ENCODE measurements at places on chromosomes 6 and 20.

DNA sequence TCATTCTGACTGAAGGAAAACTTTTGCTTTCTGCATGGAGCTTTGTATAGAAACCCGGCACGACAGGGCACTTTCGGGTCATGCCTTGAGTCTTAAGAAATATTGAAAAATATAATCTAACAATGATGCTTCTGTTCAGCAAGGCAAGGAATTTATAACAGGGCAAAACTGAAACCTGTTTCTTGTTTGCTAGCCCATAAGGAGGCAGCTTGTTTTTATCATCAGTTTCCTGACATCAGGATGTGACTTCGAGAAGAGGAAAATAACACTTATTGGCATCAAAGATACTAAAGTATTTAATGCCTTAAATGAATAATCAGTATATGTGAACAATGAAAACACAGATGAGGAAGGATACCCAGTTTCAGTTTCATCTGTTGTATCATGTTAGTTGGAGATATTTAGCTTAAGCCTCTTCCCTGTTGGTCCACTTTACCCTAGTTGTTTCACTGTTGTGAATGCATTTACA is 146.5 kb downstream of the CDKAL1 start:
- no peak for DNase-seq

- no peak for DNase-seq
Measured at GRCh38 chr6:158376631-158377081, 64.4 kb downstream of the TULP4 start.

DNA sequence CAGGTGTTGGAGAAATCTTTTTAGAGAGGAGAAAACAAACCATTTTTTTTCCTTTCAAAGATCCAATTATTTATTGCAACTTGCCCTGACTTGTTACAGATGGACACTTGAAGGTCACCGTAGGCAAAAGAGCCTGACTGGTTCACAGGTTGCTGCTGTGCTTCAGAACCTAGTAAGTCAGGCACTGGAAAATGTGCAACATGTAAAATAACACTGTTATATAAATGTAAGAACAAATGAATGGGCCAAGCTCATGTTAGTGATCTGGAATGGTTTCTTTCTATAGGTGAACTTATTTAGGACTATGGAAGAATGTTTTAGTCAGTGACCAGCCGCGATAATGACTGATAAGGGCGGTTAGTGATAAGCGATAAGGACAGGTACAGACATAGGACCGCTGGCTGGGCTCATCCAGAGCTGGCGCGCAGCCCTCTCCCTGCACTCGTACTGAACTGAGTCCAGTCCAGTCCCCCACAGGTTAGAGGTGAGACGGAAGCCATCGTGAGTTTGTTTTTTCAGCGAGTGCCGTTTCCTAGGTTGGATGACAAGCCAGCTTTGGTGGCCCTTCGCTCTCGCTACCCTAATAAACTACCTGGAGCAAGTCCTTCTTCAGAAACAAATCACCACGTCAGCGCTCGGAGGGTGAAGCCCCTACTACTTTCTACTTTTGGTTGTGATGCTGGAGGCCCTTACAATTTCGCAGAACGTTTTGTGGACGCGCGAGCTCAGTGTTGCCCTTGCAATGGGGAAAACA is 94.4 kb upstream of the PRDM1 start:
- no peak for DNase-seq

GRCh38 chr6:80357081-80357480 is 250.6 kb downstream of the BCKDHB start:
- no peak for DNase-seq

- DNase-seq, result no peak
Measured at GRCh38 chr6:144341831-144342527, 56.8 kb downstream of the UTRN start.

GRCh38 chr6:137772541-137773250 is 94.4 kb upstream of the TNFAIP3 start:
- no peak for DNase-seq

GRCh38 chr6:113491376-113491775 is 365.8 kb upstream of the MARCKS start:
- DNase-seq, result no peak

GRCh38 chr6:154498340-154498934 is 12.0 kb downstream of the CNKSR3 start:
- no peak for DNase-seq

- peak; percentile 87 for DNase-seq
Measured at GRCh38 chr6:26003102-26003694, 40.6 kb downstream of the TRIM38 start.

DNA sequence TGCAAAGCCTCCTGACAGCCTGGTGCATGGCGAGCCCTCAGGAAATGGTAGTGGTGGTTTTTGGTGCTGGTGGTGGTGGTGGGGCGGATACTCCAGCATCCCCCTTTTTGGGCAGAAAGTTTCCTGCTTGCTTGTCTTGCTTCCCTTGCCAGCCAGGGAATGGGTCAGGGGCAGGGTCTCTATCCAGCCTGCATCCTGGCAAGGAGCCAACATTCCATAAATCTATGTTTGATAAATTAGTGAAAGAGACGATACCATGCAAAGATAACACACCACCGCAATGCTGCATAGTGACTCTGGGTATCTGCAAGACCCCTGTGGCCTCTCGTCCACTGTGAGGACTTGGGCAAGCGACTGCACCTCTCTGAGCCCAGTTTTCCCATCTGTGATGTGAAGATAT is 246.2 kb downstream of the LRFN2 start:
- peak; percentile 50 for DNase-seq

- no peak for DNase-seq
Measured at GRCh38 chr6:68445926-68446325, 189.2 kb upstream of the ADGRB3 start.

DNA sequence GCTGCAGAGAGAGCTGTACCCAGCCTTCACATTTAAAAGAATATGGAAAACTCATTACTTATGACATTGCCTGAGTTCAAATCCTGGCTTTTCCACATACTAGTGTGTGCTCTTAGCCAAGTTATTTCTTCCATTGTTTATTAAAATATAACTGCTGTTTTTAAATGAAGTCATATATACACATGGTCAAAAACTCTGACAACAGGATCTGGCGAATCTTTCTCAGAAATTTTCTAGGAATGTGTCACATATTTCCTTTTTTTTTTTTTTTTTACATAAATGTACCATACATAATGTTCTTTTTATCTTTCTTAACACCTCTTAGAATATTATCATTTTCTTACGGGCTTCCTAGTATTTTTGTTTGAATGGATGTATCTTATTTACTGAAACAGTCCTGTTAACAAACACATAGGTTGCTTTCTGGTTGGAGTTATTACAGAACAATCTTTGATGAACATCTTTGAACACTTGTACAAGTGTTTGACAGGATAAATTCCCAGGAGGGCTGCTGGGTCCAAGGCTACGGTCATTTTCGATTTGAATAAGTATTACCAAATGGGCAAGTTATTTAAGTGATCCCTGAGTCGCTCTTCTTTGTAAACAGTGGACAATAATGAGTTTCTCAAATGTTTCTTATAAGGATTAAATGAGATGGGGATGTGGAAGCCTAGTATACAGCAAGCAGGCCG is 1.6 kb upstream of the SNX9 start:
- no peak for DNase-seq

DNA sequence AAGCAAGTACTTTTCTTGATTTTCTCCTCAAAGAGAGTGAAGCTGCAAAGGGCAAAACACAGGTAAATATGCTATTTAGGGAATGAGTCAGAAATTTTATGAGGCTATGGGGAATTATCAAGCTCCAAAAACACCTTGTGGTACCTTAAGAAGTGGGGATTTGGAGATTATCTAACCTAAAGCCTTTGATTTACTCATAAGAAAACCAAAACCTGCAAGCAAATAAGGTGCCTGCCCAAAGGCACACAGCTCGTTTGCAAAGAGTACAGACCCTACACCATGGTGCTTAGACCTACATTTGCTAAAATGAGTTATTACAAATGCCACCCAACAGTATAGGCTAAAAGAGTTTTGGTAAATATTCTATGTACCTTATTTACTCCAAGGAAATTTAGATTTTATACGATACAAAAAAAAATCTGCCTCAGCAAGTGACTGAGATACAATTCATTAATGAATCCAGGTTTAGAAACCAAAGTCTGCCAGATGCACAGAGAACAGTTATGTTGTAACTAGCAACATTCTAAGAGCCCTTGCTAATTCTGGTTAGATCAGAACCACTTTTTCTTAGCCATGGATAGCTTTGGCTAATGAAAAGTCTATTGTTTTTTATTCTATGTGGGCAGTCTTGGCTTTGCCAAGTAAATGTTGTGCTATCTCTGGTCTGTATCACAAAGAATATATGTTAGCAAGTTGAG is 101.5 kb downstream of the KHDC1L start:
- no peak for DNase-seq

DNA sequence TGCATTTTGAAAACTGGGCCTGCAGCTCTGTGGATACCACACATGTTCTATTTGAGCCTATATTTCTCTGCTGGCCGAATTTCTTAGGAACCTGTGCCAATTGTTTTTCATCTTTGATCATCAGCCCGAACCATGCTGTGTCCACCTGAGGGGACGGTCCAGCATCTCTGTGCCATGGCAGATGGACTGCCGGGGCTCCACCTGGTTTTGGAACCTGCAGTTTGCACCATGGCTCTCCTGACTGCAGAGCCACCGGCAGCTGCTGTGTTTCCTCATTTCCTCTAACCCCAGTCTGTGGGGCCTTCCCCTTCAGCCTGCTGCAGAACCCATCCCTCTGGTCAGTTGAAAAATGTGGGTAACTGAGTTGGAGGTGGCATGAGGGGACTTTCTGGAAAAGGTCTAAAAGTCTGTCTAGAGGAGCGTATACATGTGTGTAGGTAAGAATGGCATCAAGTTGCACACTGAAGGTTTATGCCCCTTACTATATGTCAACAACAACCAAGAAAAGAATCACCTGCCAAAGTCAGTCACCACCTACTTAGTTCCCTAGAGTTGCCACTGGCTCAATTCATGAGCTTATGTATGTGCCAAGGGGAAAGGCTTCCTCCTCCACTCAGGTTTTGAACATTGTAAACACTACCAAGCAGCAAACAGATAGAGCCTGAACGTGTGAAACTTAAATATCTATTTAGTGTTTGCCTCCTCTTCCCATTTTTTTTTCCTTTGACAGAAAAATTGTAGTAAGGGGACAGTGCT is 548.2 kb downstream of the PRKN start:
- DNase-seq, result no peak

- DNase-seq, result no peak
Measured at GRCh38 chr6:130933712-130934200, 106.5 kb downstream of the SMLR1 start.

DNA sequence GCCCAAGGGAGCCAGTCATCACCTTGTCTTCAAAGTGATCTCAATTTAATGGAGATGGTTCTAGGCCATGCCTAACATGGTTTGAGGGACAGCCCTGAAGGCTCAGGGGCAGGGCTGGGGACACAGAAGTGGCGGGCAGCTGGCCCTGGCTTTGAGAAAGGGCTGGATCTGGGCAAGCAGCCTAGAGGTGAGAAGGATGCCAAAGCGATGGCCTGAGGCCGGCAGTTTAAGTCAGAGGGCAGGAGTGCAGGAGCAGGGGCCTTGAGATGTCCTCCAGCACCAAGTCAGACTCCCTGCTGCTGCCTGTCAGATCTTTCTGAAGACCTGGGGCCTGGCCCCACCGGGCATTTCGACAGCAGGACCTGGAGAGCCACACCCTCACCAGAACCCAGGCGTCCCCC is 28.4 kb upstream of the APMAP start:
- no peak for DNase-seq

DNA sequence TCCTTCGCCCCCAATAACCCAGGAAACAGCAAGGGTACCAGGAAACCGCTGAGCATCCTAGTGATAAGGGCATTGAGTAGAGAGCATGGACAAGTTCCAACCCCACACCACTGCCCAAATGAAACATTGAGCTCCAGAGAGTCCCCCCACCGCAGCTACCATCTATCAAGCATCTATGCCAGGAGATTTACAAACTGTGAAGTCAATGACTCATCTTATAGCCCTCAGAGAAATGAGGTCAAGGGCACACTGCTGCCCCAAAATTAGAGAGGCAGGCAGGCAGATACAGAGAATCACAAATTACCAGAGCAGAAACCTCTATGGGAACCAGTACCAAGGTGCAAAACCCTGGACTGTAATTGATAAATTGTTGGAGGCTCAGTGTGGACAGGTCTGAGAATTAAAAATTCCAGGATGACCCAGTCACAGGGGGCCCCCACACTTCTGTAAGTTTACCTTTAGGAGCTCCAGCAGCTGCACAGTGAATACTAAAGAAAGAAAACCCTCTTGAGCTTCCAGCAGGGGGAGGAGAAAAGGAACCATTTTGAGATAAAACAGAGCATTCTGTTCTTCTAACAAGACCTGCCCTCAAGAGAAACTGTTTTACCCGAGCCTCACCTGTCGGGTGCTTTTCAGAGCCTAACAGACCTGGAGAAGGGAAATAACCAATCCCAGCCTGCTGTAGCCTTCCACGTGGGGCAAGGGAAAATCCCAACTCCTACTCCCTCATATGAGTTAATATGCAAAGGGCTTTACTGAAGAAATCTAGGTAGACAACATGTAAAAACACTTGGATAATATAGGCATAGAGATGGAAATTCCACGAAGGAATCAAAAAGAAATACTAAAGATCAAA is 118.0 kb upstream of the ARID1B start:
- no peak for DNase-seq

- no peak for DNase-seq
Measured at GRCh38 chr20:40416274-40416673, 272.8 kb downstream of the MAFB start.

DNA sequence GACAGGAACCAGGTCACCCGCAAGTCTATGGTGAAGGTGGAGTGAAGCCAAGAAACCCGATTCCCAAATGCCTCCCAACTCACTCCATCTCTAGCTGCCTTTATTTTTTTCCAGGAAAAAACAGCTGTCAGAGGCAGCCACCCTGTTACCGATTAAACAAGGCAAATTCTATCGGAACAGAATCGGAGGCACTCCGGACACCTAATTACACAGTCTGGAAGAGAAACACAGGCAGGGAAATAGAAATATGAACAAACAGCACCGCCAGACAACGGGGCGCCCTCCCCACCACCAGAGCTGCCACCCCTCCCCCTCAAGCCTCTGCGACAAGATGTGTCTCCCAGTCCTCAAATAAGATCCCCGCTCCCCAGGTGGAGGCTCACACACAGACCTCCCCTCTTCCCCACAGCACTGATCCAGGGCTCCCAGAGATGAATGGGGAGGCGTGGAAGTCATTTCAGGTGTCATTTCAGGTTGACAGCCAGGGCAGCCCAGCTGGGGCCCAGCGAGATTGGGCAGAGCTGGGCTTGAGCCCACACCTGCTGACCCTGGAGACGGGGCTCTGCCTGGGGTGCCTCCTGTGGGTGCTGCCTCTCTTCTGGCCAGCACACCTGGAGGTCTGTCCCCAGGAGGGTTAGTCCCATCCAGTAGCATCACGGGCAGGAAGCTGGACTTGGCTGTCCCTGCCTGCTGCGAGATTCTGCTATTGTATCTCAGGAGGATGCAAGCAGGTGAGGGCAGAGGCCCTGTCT is 19.8 kb upstream of the VSTM2L start:
- peak; percentile 28 for DNase-seq

GRCh38 chr6:4303638-4304037 is 168.3 kb upstream of the ECI2 start:
- DNase-seq, result no peak

GRCh38 chr6:6057442-6058053 is 50.8 kb upstream of the NRN1 start:
- peak; percentile 50 for DNase-seq

- no peak for DNase-seq
Measured at GRCh38 chr6:143157131-143157530, 96.4 kb downstream of the AIG1 start.

- peak; percentile 56 for DNase-seq
Measured at GRCh38 chr6:32046450-32047083, 8.4 kb downstream of the CYP21A2 start.
